NT2/D1 (cell line): ENCODE measurements at places on chromosomes 16 and 17.

GRCh38 chr16:60681043-60681442 is 1355.2 kb downstream of the CDH8 start:
- no peak for DNase-seq

DNA sequence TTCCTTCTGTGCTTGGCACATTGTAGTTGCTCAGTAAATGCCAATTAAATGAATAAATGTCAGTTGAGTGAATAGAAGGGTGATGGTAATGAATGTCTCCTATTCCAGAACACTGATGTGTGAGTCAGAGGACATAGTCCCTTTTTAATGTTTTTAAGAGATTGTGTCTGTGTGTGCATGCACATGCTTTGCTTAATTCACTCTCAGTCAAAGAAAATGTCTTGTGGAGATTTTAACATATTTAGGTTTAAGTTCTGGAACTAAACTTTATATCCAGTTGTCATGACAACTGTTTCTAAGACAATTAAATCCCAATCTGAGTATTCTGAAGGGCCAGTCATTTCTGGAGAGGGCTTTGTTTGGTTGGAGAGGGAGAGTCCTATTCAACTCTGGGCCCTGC is 255.3 kb upstream of the CDH11 start:
- DNase-seq, result no peak

GRCh38 chr17:72996791-72997190 is 95.7 kb downstream of the SLC39A11 start:
- DNase-seq, result no peak

DNA sequence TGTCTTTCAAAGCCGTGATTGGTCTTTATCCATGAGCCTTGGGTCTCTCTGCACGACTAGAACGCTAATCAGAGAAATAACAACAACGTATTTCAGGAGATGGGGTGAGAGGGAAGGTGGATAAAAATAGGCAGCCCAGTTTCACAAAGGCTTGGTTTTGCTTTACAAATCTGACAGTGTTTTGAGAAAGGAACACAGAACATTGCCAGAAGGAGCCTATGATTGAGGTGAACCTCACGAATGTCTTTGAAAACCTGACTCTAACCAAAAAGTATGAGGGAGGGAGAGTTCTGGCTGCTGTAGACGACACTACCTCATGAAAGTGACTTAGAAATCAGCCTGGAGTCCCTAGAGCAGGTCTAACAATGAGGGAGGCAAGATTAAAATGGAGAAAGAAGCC is 38.0 kb upstream of the NOL11 start:
- no peak for DNase-seq

DNA sequence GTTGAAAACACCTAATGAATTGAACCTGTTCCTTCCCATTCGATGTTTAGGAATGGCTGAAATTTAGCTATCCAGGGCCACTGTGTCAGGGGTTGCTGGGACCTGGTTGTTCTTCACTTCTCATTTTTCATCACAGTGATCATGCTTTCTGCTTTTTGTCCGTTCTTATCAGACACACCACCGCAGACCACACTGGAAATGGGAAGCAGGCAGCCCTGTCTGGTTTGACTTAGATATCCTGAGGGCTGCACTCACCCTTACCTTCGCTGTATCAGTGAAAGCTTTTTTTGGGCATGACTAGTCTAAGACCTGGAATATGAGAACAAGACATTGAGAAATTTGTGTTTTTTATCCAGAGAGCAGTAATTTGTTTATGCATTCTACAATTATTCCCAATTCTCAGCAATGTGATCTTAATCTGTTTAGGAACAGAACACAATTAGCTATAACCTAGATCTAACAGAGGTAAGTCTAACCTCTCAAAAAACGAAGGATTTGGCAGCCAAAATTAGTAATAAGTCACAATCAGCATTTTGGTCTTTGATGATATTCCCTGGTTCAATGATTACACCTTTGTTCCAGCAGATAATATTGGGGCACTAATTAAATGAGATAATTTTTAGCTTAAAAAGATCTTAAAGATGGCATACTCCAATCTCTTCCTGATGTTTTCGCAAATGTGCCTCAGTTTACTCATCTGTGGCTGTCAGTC is 126.0 kb upstream of the GOT2 start:
- DNase-seq, result no peak

- no peak for DNase-seq
These were observed 24.9 kb upstream of the BEAN1 start for GRCh38 chr16:66402166-66402565.

DNA sequence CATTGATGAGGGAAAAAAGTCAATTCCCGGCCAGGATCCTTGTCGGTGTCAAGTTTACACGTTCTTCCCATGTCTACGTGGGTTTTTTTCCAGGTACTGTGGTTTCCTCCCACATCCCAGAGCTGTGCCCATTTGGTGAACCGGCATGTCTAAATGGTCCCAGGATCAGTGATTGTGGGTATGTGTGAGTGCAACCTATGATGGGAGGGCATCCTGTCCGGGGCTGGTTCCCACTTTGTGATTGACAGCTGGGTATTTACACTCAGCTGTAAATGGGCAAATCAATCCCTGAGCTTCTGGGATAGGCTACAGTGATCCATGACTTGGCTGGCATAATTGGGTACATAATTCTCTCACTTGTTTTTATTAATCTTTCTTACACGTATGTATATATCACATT is 91.2 kb upstream of the IRX6 start:
- DNase-seq, result no peak

DNA sequence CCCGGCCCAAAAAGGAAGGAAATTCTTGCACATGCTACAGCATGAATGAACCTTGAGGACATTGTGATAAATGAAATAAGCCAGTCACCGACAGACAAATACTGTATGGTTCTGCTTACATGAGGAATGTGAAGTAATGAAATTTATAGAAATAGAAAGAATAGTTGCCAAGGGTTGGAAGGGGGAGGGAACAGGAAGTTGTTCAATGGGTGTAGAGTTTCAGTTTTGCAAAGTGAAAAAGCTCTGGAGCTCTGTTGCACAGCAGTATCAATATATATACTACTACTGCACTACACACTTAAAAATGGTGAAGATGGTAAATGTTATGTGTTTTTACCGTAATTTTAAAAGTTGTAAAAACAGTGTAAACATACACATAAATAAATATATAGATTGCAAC is 43.7 kb downstream of the PKD1L3 start:
- no peak for DNase-seq

DNA sequence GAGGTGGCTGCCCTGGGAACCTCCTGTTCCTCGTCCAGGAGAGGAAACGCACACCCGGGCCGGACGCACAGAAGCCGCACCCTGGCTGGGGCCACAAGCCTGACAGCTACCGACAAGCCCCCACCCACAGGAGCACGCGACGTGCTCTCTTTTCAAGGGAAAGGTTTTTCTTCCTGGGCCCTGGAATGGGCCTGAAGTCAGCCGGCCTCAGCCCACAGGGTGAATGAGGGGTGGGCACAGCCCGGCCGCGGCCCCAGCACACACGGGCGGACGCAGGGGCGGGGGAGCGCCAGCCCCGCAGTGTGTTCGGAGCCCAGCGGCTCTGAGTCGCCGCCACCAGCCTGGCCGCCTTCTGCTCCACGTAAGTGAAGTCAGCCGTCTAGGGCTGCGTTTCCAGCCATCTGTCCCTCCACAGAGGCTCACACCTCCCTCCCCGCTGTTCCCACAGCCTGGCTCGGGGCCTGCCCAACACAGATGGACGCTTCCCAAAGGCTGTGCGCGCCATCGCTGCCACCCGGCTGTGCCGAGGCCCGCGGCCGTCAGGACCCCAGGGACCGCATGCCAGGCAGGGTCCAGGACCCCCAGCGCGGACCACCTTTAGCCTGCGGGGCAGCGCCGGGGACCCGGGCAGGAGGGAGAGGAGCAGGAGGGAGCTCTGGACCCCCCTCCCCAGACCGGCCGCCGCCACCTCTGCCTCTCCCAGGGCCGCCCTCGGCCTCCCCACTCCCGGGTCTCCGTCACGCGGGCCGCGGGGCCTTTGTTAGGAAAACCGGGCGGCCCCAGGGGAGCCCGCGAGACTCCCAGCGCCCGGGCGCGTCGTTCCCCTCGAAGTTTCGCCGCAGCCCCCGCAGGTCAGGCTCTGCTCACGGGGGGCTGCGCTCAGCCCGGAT is 36.8 kb downstream of the CBFA2T3 start:
- DNase-seq, result no peak

DNA sequence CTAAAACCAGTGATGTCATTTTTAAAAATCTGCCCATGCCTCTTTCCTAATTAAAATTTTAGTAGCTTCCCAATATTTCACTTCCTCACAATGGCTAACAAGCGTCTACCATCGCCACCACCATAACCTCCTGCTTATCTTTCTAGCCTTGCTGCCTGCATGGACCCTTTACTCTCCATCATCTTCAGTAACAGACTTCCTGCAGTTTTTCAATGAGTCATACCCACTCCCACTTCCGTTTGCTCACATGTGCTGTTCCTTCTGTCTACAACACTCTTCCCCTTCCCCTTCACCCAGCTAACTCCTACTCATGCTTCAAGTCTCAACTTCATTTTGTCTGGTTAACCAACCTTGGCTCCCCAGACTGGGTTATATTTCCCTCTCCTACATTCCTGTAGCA is 12.8 kb upstream of the SKAP1 start:
- no peak for DNase-seq
